ENCODE measurements at places on chromosomes 2 and 18. TPM values are rescaled to one million over a fixed set of nuclear protein-coding genes. Genes with fewer than 3 reads are reported as not detected.

- no peaks in the 10 kb centered on the region for H3K4me1 ChIP-seq
- no peak for DNase-seq
- H3K27me3 ChIP-seq = no peaks in the 10 kb centered on the region
- no peak overlapping the region for H3K4me3 ChIP-seq
- H3K36me3 ChIP-seq = no peaks in the 10 kb centered on the region
These were observed 250.7 kb downstream of the ARHGAP15 start for GRCh38 chr2:143379955-143380354.

DNA sequence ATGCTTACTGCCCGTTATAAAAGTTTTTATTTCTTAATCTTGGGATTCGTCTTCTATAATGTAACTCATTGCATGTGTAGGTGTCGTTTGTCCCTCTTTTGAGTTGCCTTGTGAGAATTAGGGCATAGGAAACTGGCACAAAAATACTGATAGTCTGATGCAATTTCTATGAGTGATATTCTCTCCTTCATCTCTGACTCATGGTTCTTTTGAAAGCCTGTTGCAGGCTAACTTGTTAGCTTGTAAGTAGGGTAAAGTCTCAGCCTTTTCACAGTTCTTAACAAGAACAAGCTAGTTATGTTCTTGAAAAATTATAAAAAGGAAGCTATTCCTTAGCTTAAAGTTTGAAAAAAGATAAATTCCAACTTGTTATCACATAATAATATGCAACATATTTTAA lies 1085.4 kb upstream of the NRXN1 start:
- no peak overlapping the region for H3K27ac ChIP-seq
- H3K4me3 ChIP-seq = no peak overlapping the region
- no peaks in the 10 kb centered on the region for H3K36me3 ChIP-seq
- H3K4me1 ChIP-seq = no peaks in the 10 kb centered on the region
- no peak for DNase-seq

DNA sequence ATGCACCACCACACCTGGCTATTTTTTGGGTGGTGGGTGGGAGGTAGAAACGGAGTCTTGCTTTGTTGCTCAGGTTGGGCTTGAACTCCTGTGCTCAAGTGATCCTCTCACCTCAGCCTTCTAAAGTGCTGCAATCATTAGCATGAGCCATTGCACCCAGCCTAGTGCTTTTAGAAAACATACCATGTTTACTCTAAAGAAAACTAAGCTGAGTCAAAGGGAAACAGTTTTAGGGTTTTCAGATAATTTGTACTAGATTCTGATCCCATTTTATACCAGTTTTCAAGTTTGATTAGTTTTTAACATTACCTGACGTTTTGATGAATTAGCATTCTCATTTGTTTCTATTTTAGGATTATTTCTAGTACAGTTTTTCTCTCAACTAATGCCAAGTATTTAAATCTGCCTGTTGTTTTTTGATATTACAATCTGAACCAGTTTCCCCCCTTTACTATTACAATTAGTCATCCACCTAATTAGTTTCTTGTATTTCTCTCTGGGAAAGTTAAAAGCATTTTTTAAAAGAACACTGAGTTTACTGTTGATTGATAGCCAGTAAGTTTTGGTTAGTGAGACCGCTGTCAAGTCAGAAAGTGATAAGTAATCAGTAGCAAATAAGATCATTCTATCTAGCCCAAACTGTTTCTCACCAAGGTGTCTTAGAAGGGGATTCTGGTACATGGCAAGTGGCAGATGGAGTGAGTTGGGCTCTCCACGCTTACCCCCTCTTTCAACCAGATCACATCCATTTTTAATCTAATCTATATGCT lies 24.2 kb upstream of the TBR1 start:
- no peak for DNase-seq
- no peak overlapping the region for H3K4me3 ChIP-seq
- H3K27me3 ChIP-seq = no peaks in the 10 kb centered on the region
- H3K4me1 ChIP-seq = no peaks in the 10 kb centered on the region
- peaks cover 4% of the 10 kb centered on the region for H3K36me3 ChIP-seq
- H3K27ac ChIP-seq = no peak overlapping the region

The MC4R gene
- total RNA-seq = not detected

The ALKAL2 gene
- total RNA-seq = not detected

The IKZF2 gene
- 44.1 TPM for total RNA-seq

The PAX3 gene
- total RNA-seq = not detected

The CAPN14 gene
- total RNA-seq = 316 TPM

All from esophagus squamous epithelium (tissue), 5 donors.